ENCODE measurements at places on chromosomes 3 and 15. TPM values are rescaled to one million over a fixed set of nuclear protein-coding genes. Genes with fewer than 3 reads are reported as not detected.

The GCNT3 gene
- total RNA-seq, result not detected

The LMLN gene
- total RNA-seq, result 10.4 TPM

The ROBO2 gene
- total RNA-seq, result not detected

The CHDH gene
- 0.02 TPM for total RNA-seq

The LHFPL4 gene
- not detected for total RNA-seq
